ENCODE measurements at places on chromosomes 7 and 10.

DNA sequence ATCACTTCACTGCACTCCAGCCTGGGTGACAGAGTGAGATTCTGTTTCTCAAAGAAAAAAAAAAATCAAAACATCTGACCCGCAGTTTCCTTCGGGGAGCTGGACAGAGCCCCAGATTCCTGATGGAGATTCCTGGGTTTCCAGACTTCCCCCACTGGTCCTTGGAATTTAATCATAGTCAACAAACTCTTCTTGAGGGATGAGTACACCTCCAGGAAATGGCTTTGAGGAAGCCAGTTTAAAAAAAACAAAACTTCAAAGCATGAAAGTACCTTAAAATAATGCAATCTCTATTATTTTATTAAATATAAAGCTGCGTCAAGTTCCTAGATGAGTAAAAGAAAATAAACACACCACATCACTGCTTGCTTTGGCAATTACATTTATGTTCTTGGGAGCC, 1.2 kb upstream of the MAD1L1 start:
- DNase-seq, result no peak

- DNase-seq, result no peak
Measured at GRCh38 chr10:32150532-32151101, 94.4 kb upstream of the KIF5B start.

DNA sequence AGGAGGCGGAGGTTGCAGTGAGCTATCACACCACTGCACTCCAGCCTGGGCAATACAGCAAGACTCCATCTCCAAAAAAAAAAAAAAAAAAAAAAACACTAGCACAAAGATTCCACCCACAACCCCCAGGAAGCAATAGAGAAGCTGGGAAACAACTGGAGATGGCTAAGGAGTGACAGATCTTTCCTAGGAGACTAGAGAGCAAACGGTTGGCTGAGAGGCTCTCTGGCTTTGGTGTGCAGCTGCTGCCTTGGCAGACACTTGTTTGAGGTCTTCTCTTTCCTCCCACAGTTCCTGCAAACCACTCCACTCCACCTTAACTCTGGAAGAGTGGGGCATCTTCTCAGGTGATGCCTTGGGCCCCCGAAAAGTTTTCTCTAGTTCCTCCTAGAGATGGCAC, 78.5 kb upstream of the LANCL2 start:
- DNase-seq, result no peak

DNA sequence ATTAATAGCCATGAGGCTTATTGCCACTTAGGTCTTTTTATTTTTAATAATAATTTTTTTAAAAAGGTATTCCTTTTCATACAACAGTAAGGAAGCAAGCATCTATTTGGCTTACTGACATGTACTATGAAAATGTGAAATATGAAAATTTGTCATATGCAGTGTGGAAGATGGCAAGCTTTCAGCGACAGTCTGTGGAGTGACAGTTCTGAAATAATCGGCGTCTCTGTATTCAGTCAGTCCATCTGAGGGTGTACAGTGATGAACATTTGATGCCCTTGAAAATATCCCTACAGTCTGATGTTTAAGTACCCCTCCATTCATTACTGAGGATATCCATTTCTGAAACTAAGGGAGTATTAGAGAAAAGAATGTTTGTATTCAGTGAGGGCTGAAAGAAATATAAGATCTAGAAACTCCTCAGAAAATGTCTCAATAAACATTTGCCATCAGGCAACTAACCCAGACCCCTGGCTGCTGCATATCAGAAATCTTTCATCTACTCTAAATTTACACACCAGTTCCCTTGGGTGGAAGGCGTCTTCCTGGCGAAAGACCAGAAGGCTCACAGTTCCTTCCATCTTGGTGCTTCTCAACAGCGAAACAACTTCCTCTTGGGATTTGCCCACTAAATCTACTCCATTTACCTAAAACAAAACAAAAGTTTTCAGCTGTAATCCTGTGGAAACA, 440.6 kb downstream of the PARD3 start:
- DNase-seq, result no peak

DNA sequence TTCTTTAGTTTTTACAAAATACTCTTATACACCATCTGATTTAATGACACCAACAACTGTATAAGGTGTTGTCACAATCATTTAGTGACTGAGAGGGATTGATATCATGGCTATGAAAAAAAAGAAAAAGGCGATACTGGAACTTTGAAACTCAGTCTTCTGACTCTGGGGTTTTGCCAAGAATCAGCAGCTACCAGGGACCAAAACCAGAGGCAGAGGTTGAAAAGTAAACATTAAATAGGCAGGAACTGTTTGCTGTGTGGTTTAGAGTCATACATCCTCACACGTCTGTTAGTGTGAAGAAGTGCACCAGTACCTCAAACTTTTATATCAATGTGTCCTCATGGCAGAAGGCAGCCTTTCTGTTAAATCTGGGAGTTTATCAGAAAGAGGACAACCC, 19.9 kb upstream of the GGCT start:
- no peak for DNase-seq

- DNase-seq, result no peak
Measured at GRCh38 chr7:142499635-142500034, 241.8 kb upstream of the PRSS58 start.

DNA sequence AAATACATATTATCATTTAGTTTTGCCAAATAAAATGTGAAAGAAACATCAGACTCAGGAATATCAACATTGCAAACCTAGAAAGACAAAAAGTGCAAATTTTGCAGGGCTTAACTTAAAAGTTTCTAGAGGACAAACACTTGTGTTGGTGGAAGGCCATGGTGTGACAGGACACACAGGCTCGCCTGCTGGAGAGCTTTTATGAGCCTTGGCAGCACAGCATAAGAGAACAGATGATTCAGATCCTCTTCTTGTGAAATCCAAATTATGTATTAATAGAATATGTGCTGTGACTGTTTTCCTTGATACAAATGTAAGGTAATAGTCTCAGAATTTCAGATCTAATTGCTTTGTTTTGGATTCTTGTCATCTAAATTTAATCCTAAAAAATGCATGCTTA, 72.9 kb upstream of the ABCB5 start:
- no peak for DNase-seq

GRCh38 chr7:28573059-28573553, 160.8 kb downstream of the CREB5 start:
- no peak for DNase-seq

DNA sequence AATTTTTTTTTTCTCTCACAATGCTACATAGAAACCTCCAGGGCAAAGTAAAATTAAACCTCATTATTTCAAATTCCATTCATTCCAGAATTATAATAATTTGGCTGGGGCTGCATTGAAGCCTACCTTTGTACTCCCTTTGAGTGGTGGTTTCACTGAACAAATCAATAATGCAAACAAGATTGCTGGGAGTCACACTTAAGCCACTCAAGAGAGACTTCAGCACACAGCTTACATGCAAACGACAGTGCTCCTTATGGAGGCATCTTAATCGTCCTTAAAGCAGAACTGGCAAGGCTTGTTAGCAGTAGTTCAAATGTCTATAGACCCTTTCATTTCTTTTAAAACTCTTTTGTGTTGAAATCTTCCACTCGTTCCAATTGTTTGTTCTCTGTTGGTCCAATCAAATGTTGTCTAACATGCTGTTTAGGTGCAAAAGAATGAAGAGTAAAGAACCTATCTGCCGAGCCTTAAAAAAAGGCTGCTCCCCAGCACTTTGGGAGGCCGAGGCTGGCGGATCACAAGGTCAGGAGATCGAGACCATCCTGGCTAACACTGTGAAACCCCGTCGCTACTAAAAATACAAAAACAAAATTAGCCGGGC, 294.9 kb downstream of the FGFR2 start:
- no peak for DNase-seq

DNA sequence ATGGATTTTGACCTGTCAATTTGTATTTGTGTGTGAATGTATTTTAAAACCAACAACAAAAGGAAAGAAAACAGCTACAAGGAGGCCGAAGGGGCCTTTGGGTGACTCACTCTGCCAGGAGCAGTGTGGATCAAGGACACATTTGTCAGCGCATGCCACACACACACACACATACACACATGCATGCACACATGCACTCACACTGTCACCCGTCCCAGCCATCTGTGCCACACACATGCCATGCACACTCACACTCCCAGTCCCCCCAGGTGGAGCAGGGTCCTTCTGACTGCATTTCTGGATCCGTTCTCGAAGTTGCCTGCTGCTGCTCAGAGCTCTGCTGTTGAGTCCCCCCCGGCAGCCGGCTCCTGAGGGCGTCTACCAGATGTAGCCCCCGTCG, 26.0 kb downstream of the SPOCK2 start:
- DNase-seq, result no peak

GRCh38 chr7:7639847-7640220, 718 bp upstream of the UMAD1 start:
- DNase-seq, result no peak

- DNase-seq, result no peak
Measured at GRCh38 chr7:158035343-158035742, 552.3 kb downstream of the PTPRN2 start.

Data from effector memory CD4-positive, alpha-beta T cell (primary cell).